A549 (cell line): ENCODE measurements at places on chromosomes 6 and 20. TPM values are rescaled to one million over a fixed set of nuclear protein-coding genes. Genes with fewer than 3 reads are reported as not detected.

Gene VARS1
- polyA plus RNA-seq = 57.2 to 58.4 TPM (median 58.3 TPM) in 3 replicates

Gene OR2J3
- not detected in 3 replicates for polyA plus RNA-seq

DNA sequence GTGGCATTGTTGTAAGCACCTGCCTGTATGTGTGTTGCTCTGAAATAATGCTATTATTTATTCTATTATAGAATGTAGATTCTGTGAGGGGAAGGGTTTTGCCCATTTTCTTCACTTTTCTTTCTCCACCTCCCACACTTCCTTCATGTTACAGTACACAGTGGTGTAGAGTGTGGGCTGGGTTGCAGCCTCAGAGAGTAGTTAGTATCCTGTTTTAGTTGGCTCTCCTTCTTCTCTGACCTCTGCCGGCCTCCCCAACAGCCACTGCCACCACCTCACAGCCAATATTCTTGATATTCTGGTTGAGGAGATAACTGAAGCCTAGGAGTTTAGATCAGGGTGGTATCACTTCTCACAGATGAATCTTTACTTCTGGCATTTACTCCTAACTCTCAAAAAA is 143.4 kb downstream of the BCKDHB start:
- DNase-seq = no peak

DNA sequence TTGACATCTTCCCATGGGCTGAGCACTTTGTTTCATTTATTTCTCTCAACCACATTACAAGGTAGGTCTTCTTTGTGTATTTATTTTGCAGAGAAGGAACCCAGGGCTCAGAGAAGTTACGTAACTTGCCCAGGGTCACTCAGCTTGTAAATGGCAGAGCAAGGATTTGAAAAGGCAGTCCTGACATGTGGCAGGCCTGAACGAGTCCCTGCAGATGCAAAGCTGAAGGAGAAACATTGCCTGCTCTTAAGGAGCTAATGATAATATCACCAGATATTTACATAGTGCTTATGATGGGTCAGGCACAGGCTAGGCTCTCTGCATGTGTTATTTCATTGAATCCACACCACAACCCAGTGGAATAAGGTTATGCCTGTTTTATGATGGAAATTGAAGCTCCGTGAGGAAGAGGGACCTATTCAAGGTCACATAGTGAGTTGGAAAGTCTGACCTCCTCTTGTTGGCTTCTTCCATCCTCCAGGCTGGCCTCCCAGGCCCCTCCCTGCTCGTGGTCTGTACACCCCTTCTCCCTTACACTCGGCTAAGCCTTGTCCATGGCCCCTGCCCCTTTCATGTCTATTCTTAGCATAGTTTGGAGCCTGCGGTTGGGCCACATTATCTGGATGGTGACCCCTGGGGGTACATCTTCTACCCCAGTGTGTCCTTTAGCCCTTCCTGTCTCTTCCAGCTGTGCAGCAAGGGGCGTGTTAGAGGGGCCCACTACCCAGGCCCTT is 12.5 kb downstream of the MYH7B start:
- DNase-seq = no peak

DNA sequence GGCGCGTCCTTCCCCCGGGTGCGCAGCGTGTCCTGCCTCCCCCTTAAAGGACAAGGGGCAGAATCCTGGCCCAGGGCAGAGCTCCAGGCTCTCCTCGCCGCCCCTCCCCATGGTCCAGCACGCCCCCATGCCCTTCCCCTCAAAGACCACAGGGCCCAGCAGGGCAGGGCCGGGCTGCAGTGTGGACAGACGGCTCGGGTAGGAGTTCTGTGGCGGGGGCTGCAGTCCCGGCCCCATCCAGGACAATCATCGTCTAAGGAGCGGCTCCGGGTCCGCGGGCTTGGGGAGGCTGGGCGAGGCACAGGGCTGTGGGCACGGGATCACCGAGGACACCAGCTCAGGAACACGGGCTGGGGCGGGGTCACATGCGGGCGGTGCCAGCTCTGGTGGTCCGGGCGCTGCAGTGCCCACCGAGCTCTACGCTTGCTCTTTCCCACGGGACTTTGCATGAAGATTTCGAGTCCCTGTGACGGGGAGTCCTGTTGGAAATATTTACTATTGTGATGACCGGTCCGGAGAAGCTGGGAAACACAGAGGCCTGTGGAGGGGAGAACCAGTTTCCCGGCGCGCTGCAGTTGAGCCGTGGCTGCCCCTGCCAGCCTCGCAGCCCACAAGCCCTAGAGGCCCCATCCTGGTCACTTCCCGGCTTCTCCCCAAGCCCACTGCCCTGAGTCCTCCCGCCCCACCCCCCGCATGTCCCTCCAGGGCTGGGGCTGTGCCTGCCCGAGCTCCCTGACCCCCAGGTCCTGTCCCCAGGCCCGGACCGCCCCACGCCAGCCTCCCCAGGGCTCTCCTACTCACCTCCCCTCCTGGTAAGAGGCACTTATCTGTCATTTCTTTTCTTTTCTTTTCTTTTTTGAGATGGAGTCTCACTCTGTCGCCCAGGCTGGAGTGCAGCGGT is 20.6 kb downstream of the SLC17A9 start:
- no peak for DNase-seq

DNA sequence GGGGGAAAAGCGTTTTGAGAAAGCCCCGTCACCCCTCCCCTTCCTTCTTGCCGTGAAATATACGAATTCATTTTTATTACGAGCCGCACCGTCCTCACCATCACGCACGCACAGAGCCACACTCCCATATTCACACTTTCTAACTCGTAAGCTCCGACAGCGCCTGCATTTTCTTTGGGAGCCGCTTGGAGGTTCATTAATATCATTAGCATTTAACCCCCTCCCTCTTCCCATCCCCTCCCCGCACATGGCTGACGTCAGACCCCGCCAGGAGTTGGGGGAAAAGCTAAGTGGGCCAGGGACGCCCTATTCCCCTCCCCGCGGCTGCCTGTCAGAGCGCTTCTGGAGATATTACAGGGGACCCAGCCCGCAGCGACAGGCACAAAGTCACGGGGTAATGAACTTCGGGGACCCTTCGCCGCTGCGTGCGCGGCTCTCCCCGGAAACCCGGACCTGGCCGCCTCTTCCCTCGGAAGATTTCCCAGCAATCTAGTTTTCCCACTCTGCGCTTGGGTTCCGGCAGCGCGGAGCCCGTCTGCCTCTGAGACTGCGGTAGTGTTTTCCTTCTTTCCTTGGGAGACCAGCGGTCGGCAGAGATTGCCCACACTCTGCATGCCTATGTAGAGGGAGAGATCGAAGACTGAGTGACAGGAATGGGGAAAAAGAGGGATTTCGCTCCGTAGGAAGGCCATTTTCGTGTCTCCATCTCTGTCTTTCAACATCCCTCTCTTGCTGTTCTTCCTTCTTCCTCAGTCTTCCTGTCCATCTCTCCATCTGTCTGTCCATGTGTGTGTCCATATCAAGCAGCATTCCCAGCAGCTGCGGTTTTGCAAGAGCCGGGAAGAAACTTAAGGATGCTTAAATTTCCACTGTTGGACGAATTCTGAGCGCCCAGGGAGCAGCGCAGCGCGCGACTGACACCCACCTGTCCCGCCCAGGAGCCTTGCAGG is at the start of gene NR2E1:
Gene NR2E1 (plus strand): TSS at position 309 of the 950 bp plus-strand sequence. CDS start 744 bp downstream, outside the sequence.
- DNase-seq = no peak
